NK-92 treated with Interleukin-12 subunit alpha and Interleukin-12 subunit beta, amount 100 ng/mL, for 24 hours (cell line): ENCODE measurements at places on chromosomes 2 and 18.

GRCh38 chr2:197086500-197086899, 160.0 kb upstream of the PGAP1 start:
- no peak for DNase-seq

DNA sequence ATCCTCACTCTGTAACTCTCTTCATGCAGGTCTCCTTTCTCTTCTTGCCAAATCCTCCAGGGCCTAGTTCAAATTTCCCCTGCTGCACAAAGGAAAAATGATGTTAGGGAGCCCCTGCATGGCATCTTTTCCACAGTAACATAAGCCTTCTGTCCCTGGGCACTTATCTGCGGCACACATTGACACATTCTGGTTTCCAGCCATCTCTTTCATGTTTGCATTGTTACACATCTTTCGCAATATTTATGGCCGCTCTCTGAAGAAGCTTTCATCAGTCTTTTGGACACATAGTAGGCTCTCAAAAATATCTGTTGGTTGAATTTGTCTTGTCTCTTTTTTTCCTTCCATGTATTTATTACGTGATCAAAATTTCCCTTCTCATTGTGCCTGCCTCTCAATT, 1806.1 kb upstream of the PIK3C3 start:
- no peak for DNase-seq

DNA sequence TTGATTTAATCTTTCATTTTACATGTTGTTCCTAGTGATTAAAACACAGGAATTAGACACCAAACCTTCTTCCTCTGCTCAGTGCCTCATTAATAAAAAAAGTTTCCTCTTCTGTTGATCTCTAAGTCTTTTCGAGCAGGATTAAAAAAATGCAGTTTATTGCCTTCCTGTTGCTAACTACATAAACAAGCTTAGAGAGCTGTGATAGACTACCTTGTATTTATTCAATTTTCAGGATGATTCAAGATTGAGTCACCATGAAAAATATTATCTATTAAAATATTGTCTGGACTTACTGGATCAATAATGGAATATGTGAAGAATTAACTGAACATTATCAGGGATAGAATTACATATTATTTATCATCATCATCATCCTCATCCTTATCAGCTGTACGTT, 1089.6 kb upstream of the CNTNAP5 start:
- no peak for DNase-seq

- DNase-seq = no peak
These were observed 186.9 kb upstream of the SALL3 start for GRCh38 chr18:78792736-78793135.

GRCh38 chr2:6885551-6885950, 8.0 kb downstream of the RSAD2 start:
- no peak for DNase-seq

- DNase-seq = no peak
These were observed 78.7 kb downstream of the RAB3GAP1 start for GRCh38 chr2:135130751-135131150.

- DNase-seq = no peak
These were observed 26.2 kb downstream of the TFPI start for GRCh38 chr2:187528042-187528441.

DNA sequence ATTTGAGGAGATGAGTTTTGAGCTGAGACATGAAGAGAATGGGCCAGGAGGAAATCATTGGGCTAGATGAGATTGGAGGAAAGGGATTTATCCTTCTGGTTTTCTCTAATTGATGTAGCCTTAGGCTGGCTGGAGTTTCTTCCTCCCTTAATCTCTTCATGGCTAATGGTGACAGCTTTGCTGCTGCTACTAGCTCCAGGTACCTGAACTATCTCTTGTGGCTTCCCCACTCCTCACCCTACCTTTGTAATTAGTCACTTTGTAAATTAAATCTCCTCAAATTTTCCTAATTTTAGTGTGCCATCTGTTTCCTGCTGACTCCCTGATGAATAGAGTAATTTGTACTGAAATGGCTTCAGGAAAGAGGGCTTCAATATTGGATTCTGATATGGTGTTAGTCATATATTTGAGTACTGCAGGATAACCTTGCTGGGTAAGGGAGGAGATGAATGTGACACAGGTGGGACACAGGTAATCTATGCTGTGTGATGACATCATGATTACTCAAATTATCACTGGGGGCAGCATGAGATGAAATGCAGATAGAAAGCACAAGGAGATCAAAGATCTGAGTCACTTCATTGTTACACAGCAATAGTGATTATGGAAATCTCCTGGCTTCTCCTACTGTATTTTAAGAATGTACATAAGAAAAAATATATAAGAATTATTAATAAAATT, 1134.1 kb upstream of the DDX18 start:
- no peak for DNase-seq

DNA sequence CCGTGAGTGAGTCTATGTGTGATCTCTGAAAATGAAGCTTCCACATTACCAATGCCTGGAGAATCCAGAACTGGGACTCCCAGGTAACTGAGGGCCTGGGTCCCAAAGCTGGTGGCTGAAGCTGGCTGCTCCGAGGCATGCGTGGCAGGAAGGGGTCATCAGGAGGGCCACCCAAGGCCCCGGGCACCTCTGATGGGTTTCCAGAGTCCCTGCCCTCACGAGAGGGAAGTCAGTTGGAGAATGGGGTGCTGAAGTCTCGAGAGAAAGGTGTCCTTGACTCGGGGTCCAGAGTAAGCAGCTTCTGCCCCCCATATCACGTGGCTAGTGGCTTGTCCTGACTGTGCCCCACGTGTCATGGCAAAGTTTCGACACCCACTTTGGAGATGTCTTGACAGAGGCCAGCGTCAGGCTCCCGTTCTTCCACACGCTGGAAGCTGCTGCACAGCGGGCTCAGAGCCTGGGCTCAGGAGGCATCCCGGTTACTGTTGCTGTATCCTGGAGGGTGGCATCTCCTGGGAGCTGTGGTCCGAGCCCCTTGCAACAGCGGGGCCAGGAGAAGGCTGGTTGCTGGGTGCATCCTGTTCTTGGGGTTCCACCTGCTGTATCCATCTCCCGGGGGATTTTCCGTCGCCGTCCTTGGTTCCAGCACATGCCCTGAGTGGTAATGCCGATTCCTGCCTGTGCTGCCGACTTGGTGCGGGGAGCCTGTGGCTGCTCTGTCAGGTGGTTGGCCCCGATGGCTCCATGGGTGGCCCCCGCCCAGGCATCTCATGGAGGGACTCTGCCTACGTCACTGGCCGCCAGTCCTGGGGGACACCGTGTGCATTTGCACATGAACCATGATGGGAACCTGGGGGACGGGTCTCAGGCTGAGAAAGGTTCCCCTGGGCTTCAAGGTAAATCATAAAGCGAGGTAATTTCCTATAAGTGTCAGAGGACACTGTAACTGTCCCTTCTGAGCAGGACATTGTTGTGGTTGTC, 183.3 kb upstream of the HDAC4 start:
- DNase-seq = no peak

GRCh38 chr2:106596844-106597243, 109.7 kb downstream of the CD8B2 start:
- no peak for DNase-seq

DNA sequence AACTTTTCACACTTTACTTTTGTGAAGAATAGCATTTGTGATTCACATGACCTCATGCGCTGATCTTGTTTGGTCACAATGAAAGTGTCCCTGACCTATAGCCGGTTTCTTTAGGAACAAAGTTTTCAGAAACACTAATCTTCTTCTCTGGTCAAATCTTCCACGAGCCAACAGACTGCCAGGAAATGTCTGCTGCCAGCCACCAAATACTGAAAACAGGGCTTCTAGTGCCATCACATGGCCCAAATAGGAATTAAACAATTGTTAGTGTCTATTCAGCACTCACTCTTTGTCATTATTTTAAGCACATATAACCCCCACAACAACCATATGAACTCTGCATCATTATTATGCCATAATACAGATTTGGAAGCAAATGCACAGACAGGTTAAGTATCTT, 286.5 kb upstream of the SYT4 start:
- no peak for DNase-seq
